ENCODE measurements at places on chromosomes 13 and 19.

DNA sequence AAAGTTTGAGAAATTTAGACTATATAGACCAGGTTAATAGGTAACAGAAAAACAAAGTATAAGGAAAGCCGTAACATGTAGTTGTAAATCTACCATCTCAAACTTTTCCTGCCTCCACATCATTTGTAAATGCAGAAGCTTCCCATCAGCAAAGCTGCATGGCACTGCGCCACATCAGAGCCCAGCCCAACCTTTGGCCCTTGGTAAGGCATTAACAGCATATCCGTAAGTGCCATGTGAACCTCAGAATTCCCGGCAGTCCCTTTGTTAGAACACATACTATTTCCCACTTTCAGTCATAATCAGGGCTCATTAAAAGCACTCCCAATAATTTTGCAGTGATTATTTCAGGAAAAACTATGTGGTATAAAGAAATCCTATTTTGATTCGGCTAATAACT, 51.6 kb downstream of the MPHOSPH8 start:
- DNase-seq: no peak

DNA sequence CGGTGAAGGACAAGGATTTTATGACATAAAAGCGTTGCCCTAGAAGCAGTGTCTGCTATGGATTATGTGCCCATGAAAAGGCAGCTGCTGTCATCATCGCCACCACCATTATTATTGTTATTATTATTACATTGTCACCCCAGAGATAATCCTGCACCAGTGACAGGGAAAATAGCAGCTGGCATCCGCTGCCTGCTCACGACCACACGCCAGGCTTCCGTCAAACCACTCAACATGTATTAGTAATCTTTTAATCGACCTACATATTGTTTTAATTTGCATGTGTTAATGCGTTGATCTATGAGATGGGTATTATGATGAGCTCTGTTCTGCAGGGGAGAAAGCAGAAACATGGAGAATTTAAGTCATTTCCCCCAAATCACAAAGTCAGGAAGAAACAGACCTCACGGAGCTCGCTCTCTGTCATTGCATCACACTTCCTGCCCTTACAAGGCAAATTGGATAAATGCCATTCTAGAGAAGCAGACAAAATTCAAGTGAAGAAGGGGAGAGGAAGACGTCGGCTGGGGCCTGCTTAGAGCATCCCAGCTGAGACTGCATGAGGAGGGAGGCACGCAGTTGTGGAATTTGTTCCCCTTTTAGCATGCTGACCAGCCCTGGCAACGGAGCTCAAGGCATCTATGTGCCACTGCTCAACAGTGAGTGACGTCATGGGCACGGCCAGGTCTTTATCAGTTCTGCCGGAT, at the start of gene FFAR3:
TSS of gene FFAR3 (plus strand) at position 594 of the 707 bp plus-strand sequence. CDS start 431 bp downstream, outside the sequence.
- peak; percentile 69 for DNase-seq

GRCh38 chr13:90070362-90070761, 1277.1 kb upstream of the MIR17HG start:
- DNase-seq: peak; percentile 28

DNA sequence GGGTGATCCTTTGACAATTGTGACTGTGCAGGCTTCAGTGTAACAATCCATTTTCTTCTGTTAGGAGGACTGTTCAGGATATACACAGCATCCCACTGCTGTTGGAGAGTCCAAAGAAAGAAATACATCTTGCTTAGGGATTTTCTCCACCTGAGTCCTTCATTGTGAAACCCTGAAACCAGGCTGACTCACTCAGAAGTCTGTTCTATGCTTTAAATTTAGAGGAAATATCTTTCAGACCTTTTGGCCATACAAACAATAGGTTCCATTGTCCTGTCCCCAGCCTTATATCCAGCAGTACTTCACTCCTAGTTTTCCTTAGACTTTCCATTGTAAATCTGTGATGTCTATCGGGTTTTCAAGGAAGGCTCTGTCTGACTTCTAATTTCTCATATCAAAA, 379.1 kb downstream of the SUCLA2 start:
- peak; percentile 37 for DNase-seq

DNA sequence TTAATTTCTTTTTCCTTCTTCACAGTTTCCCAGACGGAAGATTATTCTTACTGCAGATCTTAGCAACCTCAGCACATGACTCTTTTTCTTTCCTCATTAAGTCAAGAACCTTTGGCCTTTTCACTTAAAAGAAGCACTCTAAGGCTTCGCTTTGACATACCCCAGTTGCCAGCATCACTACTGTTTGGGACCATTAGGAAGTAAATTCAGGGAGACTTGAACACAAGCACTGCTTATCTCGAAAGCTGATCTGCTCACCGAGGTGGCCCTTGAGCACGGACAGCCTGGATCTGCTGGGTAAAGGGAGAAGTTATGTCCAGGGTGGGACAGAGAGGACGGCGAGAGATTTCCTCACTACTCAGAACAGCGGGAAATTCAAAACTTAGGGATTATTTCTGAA, 151.4 kb upstream of the RNF113B start:
- no peak for DNase-seq

GRCh38 chr19:2046046-2046907, 4.8 kb downstream of the MKNK2 start:
- DNase-seq: no peak

DNA sequence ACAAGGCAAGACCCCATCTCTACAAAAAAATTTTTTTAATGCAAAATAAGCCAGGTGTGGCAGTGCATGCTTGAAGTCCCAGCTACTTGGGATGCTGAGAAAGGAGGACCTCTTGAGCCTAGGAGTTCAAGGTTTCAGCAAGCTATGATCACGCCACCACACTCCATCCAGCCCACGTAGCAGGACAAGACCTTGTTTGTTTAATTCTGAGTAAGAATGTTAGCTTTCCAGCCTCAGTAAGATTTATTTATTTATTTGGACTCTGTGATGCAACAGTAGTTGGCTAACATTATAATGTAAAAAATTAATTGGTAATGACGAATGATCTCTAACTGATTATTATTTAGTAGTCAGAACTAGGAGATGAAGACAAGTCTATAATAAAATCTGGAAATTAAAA, 23.3 kb downstream of the N4BP2L2 start:
- peak; percentile 53 for DNase-seq

- no peak for DNase-seq
Observed at GRCh38 chr13:22703601-22704209, 477.1 kb upstream of the SGCG start.

DNA sequence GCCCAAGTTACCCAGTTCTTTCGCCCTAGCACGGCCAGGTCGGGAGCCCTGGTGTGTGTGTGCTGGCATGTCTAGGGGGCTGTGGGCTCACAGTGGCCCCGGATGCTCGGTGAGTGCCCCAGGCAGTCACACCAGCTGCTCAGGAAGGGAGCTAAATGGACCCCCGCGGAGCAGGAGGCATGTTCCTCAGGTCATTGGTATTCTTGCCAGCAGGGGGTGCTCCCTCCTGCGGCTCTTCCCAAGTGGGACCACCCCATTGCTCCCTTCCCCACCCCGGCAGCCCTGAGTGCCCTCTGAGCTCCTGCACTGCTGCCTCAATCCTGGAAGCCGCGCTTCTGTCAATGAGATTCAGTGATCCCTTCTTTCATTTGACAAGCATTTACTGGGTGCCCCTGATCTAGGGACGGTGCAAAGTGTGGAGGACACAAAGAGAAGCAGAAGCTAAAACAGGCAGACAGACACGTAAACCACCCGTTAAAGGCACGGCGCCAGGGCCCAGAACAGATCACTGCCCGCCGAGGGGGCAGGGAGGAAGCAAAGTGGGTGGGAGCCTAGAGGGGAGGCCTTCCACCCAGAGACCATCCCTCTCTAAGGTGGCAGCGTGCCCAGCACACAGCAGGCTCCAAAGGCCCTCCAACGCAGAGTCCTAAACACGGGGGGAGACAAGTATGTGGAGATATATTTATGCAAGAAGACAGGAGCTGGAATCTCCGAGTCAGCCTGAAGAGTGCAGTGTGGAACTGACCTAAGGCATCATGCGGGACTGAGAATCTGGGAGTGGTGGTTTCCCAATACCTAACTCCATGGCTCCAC, 5.2 kb upstream of the ADPRHL1 start:
- peak; percentile 90 for DNase-seq

DNA sequence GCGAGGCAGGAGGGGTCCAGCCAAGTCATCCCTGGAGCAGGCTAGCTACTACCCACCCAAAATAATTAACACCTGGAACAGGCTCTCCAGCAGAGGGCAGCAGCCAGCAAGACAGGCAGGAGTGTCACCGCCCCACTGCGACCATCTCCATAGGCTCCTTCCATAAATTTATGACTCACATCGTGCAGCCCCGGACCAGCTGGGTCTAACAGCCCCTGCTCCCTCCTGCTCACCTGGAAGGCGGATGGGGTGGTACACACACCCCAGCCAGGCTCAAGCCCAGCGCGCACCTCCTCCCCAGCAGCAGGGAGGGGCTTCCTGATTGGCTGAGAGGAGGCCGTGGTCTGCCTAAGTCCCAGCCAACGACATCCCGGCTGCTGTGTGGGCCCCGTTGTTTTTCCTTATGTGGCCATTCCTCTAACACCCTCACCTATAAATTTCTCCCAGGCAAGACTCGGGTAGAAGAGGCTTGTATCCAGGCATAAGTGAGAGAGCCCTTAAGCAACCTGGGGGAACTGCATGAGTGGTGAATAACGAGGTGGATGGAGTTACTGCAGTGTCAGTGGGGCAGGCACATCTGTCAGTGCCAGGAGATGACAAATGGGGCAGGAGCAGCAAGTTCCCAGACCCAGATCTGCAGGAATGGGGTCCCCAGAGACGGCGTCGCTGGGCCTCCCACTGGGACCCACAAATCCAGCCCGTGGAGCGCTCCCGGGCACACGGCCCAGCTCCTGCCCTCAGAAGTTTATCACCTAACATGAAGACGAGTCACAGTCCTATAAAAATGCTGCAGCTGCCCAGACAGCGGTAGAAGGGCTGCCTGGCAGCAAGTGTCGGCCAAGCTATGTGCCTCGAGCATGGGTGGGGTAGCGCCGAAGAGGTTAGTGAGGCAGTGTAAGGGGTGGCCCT, 43.1 kb downstream of the CEBPG start:
- DNase-seq: peak; percentile 73

GRCh38 chr13:58495668-58496067, 864.1 kb downstream of the PCDH17 start:
- no peak for DNase-seq

DNA sequence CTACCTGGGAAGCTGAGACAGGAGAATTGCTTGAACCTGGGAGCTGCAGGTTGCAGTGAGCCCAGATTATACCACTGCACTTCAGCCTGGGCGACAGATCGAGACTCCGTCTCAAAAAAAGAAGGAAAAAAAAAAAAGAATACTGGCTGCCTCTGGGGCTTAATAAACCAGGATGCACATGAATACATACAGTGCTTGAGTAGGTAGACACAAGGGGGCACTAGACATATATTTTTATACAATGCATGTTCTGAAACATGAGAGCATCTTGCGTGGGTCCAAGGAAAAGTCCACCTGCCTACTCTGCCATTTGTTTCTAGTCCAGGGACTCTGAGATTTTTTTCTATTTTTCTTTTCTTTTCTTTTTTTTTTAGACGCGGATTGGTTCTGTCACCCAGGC, 31.2 kb downstream of the KEAP1 start:
- peak; percentile 71 for DNase-seq

GRCh38 chr13:95025116-95025515, 276.1 kb downstream of the ABCC4 start:
- no peak for DNase-seq

DNA sequence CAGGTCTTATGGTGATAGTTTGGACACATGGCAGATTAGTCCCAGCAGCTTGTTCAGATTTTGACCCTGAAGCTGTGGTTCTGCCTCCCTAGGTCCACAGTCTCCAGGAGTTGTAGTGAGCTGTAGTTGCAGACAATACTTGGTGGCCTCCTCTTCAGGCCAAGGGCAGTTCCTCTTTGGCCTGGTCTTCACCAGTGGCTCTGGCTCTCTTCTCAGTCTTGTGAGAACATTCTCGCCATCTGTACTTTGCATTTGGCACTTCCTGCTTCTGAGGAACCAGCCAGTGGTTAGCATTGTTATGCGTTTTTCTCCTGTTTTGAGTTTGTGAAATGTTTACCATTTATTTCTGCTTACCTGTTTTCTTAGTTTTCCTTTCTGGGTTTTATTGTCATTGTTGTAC, 40.7 kb downstream of the PCCA start:
- no peak for DNase-seq

GRCh38 chr19:2166741-2167738, 3.3 kb downstream of the DOT1L start:
- DNase-seq: no peak

GRCh38 chr13:39945226-39945625, 289.8 kb downstream of the COG6 start:
- no peak for DNase-seq

DNA sequence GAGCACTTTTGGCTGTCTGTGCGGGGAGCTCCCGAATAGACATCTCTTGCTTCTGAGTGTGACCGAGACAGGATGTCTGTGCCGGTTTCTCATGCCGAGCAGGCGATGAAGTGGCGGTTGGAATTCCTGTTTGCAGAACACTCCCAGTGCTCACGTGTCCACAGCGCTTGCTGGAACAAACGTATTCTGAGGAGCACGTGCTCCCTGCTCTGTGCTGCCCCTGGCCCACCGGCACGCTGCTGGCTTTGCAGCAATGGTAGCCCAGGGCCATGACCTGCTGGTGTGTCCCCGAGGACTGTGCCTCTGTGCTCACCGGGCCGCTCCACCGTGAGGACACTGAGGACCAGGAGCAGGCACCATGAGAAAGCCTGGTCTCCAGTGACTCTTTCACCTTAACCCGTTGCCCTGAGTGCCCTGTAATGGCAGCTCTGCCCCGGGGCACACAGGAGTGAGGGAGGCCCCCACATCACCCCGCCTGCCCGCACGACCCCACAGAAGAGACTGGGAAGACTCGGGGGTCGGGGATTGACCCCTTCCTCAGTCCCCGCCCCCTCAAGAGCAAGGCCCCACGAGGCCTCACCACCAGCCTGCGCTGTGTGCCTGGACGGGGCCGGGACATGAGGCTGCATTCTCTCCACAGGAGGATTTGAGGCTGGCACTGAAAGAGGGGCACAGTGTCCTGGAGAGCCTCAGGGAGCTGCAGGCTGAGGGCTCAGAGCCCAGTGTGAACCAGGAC, 40.0 kb upstream of the F7 start:
- DNase-seq: peak; percentile 18

DNA sequence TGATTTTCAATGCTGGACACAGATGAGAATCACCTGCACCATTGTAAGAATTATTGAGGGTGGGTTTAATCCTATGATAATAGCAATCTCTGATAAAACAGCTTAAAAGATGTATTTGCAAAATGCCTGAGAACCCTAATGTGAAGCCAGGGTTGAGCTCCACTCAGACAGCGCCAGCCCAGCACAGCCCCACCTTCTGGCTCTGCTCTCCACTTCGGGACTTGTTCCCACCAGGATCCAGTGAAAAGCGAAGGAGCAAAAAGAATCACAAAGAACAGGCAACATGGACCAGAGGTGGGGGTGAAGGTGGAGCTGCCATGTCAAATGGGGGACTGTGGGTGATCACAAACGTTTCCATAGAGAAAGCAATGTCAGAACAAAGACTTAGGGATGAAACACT, 18.6 kb upstream of the ZNF816 start:
- no peak for DNase-seq
